Hematopoietic multipotent progenitor cell treated with erythropoietin and hydrocortisone succinate and interleukin-3 and kit ligand, for 8 days (in vitro differentiated cells): ENCODE measurements at places on chromosomes 4 and X.
A peak's percentile ranks its signal among the peaks of the same experiment; 100 is the strongest.

GRCh38 chr4:42789041-42789567 is 103.4 kb upstream of the GRXCR1 start:
- DNase-seq, result no peak

DNA sequence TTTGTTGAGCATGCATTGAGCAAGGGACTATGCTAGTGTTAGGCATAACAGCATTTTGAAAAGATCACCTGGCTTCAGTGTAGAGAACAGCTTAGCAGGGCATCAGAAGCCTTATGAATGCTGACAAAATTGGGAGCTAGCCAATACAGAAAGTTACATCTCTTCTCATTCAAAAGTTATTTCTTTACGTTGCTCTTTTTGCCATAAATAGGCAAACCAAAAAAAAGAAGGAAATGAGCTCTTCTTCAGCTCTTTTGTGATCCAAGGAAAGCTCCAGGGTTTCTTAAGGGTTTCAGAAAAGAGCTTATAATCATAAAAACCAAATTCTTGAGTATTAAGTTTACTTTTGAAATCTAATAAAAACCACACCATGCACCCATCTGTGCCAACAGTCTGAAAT is 35.2 kb upstream of the LNX1 start:
- DNase-seq, result no peak

DNA sequence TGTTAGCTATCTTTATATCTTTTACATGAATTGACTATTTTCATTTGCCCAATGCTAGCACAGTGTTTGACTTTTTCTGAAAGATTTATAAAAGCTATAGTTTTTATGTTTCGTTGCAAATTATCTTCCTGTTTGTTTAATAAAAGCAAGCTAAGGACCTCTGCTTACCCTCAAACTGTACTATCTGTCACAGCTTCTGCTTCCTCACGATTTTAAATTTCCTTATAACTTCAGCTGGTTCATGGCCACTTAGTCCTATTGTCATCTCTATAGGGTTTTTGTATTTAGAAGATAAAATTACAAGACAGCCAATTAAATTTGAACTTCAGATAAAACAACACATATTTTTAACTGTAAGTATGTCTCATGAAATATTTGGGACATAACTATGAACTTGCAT is 494.0 kb downstream of the PDGFC start:
- no peak for DNase-seq

DNA sequence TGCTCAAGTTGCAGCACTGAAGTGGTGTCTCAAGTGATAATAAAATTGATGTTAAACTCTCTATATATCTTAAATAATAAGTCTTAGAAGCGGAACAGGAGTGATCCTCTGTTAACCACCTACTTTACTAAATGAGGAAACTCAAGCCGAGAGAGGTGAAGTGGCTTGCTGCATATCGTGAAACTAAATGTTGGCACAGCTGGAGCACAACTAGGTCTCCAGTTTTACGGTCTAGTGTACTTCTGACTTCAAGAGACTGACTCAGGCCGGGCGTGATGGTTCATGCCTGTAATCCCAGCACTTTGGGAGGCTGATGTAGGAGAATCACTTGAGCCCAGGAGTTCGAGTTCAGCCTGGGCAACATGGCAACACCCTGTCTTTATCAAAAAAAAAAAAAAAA is 35.5 kb upstream of the PLS3 start:
- DNase-seq, result no peak

- no peak for DNase-seq
Measured at GRCh38 chr4:75623026-75623425, 7.3 kb downstream of the CDKL2 start.

DNA sequence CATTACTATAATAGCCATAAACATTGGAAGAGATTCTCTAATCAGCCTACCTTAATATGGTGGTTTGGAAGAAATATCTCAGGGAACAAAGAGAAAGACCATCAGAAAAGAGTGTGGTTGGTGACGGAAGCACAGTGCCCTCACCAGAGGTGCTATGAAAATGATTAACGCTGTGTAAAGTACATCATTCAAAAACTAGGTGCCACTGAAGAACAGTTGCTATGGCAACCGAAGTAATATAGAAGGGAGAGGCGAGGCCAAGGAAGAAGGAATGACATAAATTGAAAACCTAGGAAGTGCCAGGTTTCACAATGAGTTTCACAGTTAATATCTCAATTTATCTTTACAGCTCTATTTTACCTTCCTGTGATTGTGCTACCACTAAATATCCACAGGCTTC is 57.0 kb upstream of the ARSJ start:
- no peak for DNase-seq

DNA sequence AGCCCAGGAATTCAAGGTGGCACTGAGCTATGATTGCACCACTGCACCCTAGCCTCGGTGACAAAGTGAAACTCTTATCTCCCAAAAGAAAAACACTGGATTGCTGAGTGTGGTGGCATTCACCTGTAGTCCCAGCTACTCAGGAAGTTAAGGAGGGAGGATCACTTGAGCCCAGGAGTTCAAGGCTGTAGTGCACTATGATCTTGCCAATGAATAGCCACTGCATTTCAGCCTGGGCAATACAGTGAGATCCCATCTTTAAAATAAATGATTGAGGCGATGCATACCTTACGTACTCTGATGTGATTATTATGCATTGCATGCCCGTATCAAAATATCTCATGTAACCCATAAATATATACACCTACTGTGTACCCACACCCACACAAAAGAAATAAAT is 31.2 kb upstream of the LARP1B start:
- no peak for DNase-seq

GRCh38 chr4:152961014-152961772 is 25.1 kb downstream of the FHDC1 start:
- no peak for DNase-seq

- no peak for DNase-seq
Measured at GRCh38 chr4:53059256-53059655, 197.1 kb downstream of the RASL11B start.

DNA sequence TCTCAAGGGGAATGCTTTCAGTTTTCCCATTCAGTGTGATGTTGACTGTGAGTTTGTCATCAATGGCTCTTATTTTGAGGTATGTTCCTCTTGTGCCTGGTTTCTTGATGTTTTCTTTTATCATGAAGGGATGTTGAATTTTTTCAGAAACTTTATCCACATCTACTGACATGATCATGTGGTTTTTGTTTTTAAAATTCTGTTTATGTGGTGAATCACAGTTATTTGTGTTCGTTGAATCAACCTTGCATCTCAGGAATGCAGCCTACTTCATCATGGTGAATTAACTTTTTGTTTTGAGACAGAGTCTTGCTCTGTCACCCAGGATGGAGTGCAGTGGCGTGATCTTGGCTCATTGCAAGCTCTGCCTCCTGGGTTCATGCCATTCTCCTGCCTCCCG is 263.1 kb upstream of the KLF3 start:
- no peak for DNase-seq

- no peak for DNase-seq
Measured at GRCh38 chr4:18180892-18181291, 159.3 kb upstream of the LCORL start.

DNA sequence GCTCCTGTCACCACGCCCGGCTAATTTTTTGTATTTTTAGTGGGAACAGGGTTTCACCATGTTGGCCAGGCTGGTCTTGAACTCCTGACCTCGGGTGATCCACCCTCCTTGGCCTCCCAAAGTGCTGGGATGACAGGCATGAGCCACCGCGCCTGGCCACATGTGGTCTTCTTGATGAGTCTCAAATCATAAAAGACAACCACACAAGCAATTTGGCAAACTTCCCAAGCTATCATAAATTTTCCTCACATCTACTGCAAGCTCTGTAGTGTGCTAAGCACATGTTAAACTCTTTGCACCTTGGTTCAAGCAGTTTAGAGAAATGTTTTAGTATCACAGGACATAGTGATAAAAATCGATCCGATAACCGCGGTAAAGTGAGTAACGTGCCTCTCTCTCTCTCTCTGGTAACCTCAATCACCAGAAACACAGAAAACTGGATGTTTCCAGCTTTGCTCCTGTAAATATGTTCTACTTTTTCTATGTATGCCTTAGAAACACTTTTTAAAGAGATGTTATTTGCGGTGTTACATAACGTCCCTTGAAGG is 256.8 kb downstream of the DHRSX start:
- DNase-seq, result peak; percentile 37

- DNase-seq, result no peak
Measured at GRCh38 chr4:55125763-55126541, 557 bp upstream of the KDR start.

GRCh38 chr4:64899563-64899962 is 490.3 kb upstream of the TECRL start:
- no peak for DNase-seq

DNA sequence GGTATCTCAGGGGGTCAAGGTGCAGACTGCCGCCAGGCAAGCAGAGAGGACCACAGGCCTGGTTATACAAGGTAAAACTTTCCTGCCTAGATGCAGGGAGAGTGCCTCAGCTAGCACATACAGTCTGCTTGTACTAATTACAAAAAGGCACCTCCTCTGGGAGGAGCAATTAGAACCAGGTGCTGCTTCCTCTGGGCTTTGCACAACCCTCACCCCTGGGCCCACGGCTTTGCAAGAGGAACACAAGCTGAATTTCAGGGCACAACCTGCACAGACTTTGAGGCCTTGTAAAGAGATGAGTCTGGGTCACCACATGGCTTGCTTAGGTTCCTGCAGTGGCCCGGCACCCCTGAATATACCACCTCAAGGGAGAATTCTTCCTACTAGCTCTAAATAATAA is 9.2 kb upstream of the CITED1 start:
- no peak for DNase-seq

GRCh38 chrX:13717700-13718472 is 16.5 kb downstream of the TRAPPC2 start:
- DNase-seq, result no peak

- DNase-seq, result no peak
Measured at GRCh38 chr4:16290681-16291420, 64.6 kb upstream of the TAPT1 start.

DNA sequence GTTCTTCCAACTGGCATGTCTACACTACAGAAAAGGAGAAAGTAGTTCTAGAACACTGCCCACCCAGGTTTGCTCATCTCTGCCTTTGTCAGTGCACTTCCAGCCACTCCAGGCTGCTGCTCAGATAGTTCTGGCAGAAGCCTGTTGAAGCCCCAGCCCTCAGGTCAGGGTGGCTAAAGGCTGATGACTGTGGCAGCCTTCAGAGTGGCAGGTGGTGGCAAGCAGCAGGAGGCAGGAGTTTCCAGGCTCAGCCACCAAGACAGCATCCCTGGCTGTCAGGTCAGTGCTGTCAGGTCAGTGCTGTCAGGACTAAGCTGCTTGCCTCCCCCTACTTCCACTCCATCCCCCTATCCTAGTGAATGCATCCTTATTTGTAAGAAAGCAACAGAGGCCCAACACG is 100.4 kb downstream of the MAMLD1 start:
- DNase-seq, result no peak

DNA sequence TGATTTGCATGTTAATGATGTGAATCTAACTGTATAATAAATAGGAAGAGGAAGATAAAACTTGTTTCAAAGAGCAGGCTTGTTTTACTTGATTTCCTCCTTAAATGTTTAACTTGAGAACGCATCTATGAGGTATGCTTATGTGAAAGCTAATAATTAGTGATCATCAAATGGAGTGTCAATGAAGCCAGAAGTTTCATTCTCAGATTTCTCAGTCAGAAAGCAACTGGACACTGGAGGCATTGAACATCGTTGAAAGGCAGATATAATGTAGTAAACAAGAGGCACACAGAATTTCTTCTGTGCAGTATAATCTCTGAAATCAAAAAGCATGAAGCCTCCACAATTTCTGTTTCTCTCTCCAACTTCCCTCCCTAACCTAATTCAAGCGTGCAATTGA is 672.9 kb downstream of the ADGRL3 start:
- no peak for DNase-seq

DNA sequence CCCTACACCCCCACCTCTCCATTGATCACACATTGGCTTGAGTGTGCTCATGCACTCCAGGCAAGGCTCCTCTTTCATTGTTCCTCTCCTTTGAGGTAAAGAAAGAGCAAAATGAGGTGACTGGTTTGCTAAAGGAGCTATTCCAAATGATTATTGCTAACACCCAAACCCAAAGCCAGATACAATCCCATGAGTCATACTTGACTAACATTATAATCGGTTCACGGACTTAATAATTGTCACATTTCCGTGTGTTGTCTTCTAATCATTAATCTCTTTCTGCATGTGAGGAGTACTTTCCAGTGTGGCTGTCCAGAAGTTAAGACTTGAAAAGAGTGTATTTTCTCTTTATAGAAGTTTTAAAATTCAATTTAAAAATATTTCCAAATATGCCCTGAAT is 174.3 kb upstream of the SFRP2 start:
- DNase-seq, result no peak

GRCh38 chr4:183329244-183329643 is 7.0 kb upstream of the CLDN24 start:
- DNase-seq, result no peak
